Fibroblast of the aortic adventitia (primary cell): ENCODE measurements at places on chromosomes 7 and 10.
A peak's percentile ranks its signal among the peaks of the same experiment; 100 is the strongest.

DNA sequence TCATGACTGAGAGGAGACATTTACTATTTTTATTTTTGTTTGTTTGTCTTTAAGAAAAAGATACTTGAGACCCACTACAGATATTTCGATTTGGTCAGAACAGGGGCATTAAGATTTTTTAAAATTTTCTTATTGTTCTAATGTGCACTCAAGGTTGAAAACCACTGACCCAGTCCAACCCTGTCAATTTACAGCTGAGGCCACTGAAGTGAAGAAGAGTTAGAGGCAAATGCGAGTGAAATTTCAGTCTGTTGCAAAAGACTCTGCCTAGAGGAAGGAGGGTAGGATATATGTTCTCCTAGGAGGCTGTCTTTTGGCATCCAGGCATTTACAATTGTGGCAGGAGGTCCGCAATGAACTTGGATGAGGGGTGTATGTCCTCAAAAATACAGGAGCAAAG lies 396.3 kb downstream of the RPS24 start:
- no peak for DNase-seq

- DNase-seq, result no peak
These were observed 14.3 kb downstream of the ADAM22 start for GRCh38 chr7:87948371-87948770.

- no peak for DNase-seq
These were observed 2.4 kb upstream of the EBF3 start for GRCh38 chr10:129966370-129966888.

- no peak for DNase-seq
These were observed 184.2 kb upstream of the BET1 start for GRCh38 chr7:94188350-94188749.

DNA sequence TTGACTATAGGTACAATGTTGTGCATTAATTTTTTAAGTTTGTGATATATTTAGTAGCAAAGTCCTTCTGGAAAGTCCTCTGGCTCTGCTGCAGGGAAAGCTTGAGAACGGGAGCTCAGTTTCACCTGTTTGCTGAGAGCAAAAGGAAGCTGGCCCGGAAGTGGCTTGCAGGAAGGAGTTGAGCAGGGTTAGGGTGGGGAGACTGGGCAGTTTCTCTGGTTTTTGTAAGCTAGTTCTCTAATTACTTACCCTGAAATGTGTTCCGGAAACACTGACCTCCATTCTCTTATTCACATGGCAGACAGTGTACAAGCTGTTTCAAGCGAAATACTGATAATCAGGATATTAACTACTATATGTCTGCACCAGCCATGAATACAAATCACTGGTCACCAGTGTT lies 22.3 kb downstream of the MAP3K8 start:
- DNase-seq, result no peak

- no peak for DNase-seq
These were observed 99.2 kb downstream of the FOXL3 start for GRCh38 chr7:388961-389701.

DNA sequence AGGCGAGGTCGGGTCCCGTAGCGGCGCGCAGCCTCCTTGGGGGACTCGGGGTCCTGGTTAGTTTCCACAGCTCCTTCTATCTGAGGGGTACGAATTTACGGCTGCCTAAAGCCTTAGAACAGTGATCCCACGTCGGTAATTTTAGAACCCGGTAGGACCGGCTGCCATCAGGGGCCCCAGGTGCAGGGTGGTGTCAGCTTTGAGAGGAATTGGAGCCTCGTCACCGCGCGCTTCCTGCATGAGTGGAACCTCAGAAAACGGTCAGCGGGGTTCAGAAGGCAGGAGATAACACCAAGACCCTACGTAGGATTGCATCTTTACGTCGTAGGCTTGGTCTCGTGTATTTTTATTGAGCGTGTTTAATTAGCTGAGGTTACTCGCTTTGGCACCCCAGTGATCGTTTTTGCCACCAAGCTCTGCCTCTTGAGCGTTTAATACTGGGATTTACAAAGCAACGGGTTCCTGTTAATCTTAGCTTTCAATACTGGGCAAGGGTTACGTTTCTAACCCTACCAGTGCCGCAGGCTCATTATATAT lies 443 bp downstream of the RNF32 start:
- peak; percentile 37 for DNase-seq

- DNase-seq, result peak; percentile 81
These were observed 48.6 kb downstream of the MALSU1 start for GRCh38 chr7:23347682-23348180.
